ENCODE measurements at places on chromosomes 7 and 10.

GRCh38 chr10:79024296-79024695 lies 44.5 kb upstream of the ZMIZ1 start:
- DNase-seq: no peak

- no peak for DNase-seq
Observed at GRCh38 chr7:123060446-123060845, 64.9 kb upstream of the TAS2R16 start.

DNA sequence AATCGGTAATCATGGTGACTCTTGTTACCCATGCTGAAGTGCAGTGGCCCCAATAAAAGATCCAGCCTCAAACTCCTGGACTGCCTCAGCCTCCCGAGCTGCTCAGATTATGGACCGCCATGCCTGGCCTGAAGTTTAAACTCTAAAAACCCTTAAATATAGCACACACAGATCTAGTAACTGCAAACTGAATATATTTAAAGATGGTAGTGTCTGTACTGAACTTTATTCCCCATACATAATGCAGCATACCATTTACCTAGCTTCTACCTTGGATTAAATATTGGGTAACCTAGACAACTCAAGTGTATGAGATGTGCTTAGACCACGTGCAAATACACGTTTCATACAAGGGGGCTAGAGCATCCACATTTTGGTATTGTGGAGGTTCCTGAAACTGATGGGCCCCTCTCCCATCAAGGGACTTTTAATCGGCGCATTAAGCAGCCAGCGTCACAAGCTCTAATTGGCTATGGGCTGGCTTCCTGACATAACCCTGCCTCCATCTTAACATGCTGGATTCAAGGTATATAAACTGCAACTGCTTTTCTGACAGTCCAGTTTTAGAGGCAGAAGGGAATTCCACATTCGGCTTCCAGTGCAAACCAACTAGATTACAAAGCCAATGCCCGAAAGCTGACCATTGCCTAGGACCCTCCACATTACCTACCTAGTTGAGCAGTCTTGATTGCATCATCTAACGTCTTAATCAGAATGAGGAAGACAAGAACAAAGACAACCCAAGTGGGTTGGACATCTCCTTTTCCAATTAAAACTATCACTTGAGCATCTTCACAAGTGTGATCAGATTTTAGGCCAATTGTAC lies 13.0 kb downstream of the HNRNPA2B1 start:
- no peak for DNase-seq

DNA sequence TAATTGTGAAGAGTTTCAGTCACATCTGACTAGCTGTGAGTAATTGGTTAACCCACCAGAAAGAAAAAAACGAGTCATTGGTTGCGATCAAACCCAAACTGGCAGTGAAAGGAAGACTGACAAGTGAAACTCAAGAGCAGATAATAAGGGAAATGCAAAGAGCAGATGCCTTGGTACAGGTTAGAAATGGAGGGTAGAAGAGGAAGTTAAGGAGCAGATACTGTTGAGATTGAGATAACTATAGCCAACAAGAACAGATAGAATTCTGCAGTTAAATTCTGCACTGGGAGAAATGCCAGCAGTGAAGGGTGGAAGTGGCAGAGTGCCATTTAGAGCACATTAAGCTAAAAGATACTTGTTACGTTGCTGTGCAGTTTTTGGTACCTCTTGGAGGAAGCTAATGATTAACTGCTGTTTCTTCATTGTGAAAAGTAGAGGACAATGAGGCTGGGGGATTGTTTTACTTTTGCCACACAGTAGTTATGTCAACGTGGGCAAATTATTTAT lies 65.8 kb downstream of the CDK13 start:
- no peak for DNase-seq

GRCh38 chr10:80599424-80599847 lies 61.7 kb downstream of the SH2D4B start:
- no peak for DNase-seq

DNA sequence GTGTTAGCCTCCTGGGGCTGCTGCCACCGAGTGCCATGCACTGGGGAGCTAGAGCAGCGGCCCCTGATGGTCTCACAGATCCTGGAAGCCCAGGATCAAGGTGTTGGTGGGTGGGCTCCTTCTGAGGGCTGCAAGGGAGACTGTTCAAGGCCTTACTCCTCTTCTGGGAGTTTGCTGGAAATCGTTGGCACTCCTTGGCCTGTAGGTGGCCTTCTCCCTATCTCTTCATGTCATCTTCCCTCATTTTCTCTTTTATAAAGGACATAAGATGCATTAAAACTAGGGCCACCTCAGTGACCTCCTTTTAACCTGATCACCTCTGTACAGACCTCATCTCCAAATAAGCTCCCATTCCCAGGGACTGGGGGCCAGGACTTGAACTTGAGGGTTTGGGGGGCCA lies 27.0 kb upstream of the ZNF862 start:
- DNase-seq: no peak

DNA sequence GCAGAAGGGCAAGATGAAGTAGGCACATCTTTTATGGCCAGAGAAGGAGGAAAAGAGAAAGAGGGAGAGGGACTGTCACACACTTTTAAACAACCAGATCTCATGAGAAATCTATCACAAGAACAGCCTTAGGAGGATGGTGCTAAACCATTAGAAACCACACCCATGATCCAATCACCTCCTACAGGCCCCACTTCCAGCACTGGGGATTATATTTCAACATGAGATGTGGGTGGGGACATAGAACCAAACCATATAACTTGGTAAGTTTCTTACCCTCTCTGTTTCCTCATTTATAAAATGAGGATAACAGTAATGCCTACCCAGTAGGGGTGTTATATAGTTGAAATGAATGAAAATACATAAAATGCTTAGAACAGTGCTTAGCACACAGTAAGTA lies 66.0 kb downstream of the CHCHD3 start:
- DNase-seq: no peak

DNA sequence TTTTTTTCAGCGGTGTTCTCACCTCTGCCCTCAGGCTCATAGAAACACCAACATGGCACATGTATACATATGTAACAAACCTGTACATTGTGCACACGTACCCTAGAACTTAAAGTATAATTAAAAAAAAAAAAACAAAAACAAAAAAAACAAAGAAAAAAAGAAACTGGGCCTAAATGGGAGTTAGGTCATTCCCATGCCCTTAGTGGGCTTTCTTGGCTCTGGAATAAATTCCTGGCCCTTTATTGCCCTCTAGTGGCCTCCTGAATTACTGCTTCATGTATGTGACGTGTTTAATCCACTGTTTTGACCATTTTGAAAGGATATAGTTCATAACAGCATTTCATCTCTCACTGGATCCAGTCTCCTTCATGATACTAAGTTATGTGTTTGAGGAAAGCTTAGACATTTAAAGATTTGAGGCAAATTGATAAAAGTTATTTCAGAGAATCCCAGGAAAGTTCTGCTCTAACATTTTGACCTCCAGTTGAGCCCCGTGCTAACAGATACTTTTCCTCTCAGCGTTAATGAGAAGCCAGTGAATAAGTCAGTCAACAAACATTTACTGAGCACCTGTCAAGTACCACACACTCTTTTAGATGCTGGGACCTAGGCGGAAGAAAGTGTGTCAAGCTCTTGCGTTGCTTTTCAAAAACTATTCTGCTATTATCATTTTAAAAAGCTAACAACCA lies 54.7 kb upstream of the SYPL1 start:
- no peak for DNase-seq

DNA sequence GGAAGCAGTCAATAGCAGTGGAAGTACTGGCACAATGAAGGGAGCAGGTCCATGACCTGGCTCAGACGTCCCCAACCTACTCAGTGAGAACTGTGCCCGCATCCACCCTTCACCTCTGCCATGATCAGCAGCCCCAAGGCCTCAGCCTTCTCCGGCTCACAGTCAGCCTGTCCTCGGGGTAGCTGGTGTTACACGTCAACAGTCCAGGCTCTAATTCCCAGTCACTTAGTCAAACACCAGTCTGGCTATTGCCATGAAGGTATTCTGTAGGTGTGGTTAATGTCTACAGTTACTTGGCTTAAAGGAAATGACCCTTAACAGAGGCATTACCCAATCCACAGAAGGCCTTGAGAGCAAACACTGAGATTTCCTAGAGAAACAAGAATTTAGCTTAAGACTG lies 49.1 kb downstream of the GRB10 start:
- DNase-seq: no peak
